ENCODE measurements at places on chromosomes 11 and 22.

DNA sequence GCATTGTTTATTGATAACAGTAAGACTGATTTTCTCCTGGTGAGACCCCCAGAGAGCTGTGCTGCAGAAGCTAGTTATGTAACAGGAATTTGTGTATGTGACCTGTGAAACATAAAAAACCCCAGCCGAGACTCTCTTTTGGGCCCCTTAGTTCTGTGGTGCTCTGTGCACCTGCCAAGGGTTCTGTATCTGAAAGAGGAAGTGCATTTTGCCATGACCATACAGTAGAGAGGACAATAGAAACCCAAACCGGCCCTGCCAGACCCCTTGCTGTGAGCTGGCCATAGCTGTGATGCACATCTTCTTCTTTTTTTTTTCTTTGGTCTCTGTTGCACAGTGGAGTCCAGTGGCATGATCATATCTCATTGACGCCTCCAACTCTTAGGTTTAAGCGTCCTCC lies 31.4 kb upstream of the APOL5 start:
- no peak overlapping the region for H3K27ac ChIP-seq
- H3K36me3 ChIP-seq: no peaks in the 10 kb centered on the region
- no peak for DNase-seq
- no peak overlapping the region for H3K4me3 ChIP-seq
- no peaks in the 10 kb centered on the region for H3K27me3 ChIP-seq

GRCh38 chr11:2517016-2517385 lies 72.2 kb downstream of the KCNQ1 start:
- DNase-seq: peak; percentile 9
- no peaks in the 10 kb centered on the region for H3K27me3 ChIP-seq
- no peaks in the 10 kb centered on the region for H3K4me1 ChIP-seq
- H3K27ac ChIP-seq: no peak overlapping the region

- H3K27me3 ChIP-seq: no peaks in the 10 kb centered on the region
- peak overlapping the region; percentile 85 for H3K27ac ChIP-seq
- no peak overlapping the region for H3K4me3 ChIP-seq
- H3K4me1 ChIP-seq: peaks cover 28% of the 10 kb centered on the region
- H3K36me3 ChIP-seq: peaks cover 14% of the 10 kb centered on the region
Measured at GRCh38 chr11:64885367-64886286, 7.2 kb upstream of the EHD1 start.

- H3K27me3 ChIP-seq: peaks cover 42% of the 10 kb centered on the region
- H3K4me1 ChIP-seq: no peaks in the 10 kb centered on the region
- H3K36me3 ChIP-seq: no peaks in the 10 kb centered on the region
Measured at GRCh38 chr22:17444204-17444504, 74.9 kb downstream of the CECR2 start.

DNA sequence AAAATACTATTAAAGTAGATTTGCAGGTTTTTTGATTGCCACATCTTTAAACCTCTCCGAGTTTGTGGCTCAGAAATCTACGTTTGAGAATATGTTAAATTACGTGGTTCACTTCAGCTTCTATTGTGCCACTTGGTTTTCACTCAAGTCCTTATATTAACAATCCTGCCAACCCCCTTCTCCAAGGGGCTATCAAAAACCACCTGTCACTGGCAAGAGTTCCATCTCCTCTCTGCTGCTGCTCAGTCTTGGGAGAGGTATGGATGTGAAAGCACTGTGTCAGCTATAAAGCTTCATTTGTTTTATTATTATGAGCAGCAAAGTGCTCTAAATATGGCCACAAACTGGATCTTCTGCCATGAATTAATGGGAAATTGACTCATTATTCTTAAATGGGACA lies 197.5 kb upstream of the NARS2 start:
- no peaks in the 10 kb centered on the region for H3K4me1 ChIP-seq
- H3K36me3 ChIP-seq: no peaks in the 10 kb centered on the region
- H3K27me3 ChIP-seq: peaks cover 29% of the 10 kb centered on the region
- no peak overlapping the region for H3K27ac ChIP-seq
- no peak for DNase-seq

- no peaks in the 10 kb centered on the region for H3K27me3 ChIP-seq
- H3K4me1 ChIP-seq: no peaks in the 10 kb centered on the region
- DNase-seq: no peak
- no peak overlapping the region for H3K27ac ChIP-seq
Measured at GRCh38 chr11:1150769-1151365, 6.9 kb upstream of the MUC5AC start.

- H3K4me3 ChIP-seq: no peak overlapping the region
- peaks cover 27% of the 10 kb centered on the region for H3K36me3 ChIP-seq
- H3K27ac ChIP-seq: no peak overlapping the region
- no peaks in the 10 kb centered on the region for H3K4me1 ChIP-seq
Measured at GRCh38 chr22:21970037-21970799, 12.4 kb downstream of the TOP3B start.

- H3K36me3 ChIP-seq: peaks cover 4% of the 10 kb centered on the region
- H3K4me1 ChIP-seq: no peaks in the 10 kb centered on the region
- no peak for DNase-seq
- H3K27ac ChIP-seq: no peak overlapping the region
- H3K4me3 ChIP-seq: no peak overlapping the region
Measured at GRCh38 chr11:126115816-126116331, 53.2 kb upstream of the CDON start.

DNA sequence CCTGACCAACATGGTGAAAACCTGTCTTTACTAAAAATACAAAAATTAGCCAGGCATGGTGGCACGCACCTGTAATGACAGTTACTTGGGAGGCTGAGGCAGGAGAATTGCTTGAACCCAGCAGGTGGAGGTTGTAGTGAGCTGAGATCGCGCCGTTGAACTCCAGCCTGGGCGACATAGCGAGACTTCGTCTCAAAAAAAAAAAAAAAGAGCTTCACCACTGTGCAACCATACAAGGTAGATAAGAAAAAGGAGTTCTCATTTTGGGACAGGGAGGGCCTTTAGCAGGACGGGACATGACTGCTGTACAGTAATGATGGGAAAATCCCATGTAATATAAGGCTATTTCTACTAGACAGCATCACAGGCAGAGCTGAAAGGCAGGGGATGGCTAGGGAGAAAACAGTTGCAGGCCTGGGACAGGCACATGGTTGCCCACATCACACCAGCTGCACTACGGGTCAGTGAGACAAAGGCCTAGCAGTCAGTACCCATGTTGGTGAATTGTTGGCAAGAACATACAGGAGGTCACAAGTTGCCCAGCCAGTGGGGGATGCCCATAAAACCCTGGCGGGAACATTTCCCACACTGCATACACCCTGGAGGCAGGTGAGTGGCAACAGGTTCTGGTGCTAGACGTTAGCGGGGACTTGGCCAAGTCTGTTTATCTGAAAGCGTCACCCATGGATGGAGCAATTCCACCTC lies 5.4 kb downstream of the TANGO2 start:
- H3K36me3 ChIP-seq: peaks cover 16% of the 10 kb centered on the region
- H3K4me3 ChIP-seq: no peak overlapping the region
- H3K4me1 ChIP-seq: peaks cover 56% of the 10 kb centered on the region
- no peak for DNase-seq

- peaks cover 10% of the 10 kb centered on the region for H3K27me3 ChIP-seq
- H3K4me3 ChIP-seq: no peak overlapping the region
- no peaks in the 10 kb centered on the region for H3K36me3 ChIP-seq
- DNase-seq: no peak
Measured at GRCh38 chr11:60477035-60477445, 15.5 kb upstream of the MS4A12 start.

DNA sequence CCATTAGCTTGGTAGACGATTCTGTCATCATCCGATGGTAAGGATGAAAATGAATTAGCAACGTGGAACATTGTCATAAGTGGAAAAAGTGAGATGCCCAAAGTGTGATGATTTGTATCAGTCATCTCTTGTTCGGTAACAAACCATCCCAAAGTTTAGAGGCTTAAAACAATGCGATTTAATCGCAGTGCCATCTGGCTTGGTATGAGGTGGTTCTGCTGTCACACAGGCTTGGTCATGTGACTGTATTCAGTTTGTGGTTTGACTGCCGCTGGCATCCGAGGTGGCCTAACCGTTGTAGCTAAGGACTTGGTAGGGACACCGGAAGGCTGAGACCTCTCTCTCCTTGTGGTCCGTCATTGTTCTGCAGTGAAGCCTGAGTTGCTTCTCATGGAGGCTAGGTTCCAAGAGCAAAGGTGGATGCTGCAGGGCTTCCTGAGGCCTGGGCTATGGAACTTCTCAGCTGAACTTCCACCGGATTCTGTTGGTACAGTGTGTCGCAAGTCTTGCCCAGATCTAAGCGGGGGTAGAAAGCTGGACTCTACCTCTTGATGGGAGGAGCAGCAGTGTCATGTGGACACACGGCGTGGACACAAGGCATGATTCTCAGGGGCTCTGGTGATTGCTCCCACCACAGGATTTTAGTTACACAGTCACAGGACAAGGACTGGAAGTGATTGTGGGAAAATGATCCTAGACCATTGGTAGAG lies 36.3 kb downstream of the BCR start:
- H3K36me3 ChIP-seq: peaks cover 20% of the 10 kb centered on the region
- DNase-seq: no peak
- peak overlapping the region; percentile 79 for H3K27ac ChIP-seq
- H3K4me1 ChIP-seq: peaks cover 97% of the 10 kb centered on the region

DNA sequence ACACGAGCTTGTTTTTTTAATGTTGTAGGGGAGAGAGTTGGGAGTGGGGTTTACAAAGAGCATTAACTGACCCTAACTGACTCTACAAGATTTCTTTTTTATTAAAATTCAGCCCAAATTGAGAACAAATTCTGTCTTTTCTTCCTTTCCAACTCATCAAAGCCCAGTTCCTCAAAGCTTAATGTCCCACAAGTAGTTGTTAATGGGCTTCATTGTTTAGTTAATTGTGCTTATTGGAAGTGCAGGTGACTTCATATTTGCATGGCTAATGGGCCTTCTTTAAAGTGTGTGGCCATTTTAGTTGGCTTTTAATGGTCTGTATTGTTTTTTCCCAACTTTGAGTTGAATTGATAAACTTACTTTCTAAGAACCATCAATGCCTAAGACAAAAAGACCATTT lies 39.8 kb downstream of the MPPED2 start:
- H3K27me3 ChIP-seq: no peaks in the 10 kb centered on the region
- no peak for DNase-seq
- H3K36me3 ChIP-seq: no peaks in the 10 kb centered on the region
- no peaks in the 10 kb centered on the region for H3K4me1 ChIP-seq

DNA sequence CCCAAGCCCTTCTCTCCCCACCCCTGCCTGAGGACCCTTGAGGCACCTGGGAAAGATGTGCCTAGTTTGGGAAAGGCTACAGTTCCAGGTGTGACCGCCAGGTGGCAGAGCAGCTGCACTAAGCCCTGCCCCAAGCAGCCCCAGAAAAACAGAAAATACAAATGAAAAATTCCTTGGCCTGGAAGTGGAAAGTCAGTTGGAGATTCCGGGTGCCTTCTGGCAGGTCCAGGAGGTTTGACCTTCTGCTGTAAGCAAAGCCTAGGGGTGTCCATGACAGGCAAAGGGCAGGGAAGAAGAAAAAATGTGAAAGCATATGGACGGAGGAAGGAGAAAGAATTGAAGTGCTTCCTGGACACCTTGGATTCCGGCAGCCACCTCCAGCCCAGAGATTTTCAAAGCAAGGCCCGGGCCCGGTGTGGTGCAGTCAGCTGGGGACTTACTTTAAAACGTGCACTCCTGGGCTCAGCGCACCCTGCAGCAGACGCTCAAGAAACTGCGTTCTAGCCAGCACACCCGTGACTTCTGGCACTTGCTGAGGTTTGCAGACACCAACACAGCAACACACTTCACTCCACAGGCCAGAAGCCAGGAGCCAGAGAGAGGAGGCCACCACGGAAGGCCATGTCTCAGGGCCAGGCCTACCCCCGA lies 37.3 kb upstream of the SLC22A12 start:
- H3K4me3 ChIP-seq: no peak overlapping the region
- DNase-seq: no peak
- H3K4me1 ChIP-seq: no peaks in the 10 kb centered on the region
- H3K36me3 ChIP-seq: peaks cover 6% of the 10 kb centered on the region

GRCh38 chr11:131533149-131533548 lies 162.7 kb downstream of the NTM start:
- no peaks in the 10 kb centered on the region for H3K36me3 ChIP-seq
- no peak overlapping the region for H3K4me3 ChIP-seq
- no peaks in the 10 kb centered on the region for H3K4me1 ChIP-seq
- no peaks in the 10 kb centered on the region for H3K27me3 ChIP-seq

DNA sequence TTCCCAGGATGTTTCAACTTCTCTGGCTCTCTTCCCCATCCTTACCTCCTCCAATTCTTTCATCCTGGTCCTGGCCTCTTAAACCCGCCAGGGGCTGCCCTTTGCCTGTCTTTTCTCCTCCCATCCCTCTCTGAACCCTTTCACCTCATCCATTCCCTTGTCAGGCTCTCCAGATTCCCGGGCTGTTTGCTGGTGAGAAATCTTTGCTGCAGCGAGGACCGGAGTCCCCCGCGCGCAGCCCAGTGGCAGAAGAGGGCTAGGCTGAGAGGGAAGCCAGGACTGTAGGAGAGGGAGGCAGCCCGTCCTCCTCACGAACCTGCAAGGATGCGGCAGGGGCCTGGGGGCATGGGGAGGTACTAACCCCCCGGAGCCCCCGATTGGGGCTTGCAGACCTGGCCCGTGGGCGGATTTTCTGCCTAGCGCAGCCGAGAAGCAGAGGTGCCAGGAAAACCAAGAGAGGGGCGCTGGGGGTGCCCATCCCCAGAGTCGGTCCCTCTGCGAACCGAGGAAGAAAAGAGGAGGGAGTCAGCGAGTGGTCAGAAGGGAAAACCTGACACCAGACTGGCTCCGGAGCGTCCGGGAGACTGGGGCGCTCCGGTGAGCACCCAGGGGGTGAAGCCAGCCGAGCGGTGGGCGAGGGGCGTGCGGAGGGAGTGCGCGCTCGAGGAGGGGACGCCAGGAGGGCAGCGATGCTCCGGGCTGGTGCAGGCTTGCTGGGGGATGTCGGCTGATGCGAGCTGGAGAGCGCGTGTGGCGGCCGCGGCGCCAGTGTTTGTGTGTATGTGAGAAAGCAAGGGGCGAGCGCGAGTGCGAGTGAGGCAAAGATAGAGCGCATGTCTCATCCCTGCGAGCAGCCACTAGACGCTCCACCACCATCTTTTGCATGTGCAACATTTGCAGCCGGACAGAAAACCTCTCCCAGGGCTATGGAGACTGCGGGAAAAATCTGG lies at the start of gene GRIA4:
Gene GRIA4 (plus strand): TSS at position 242 of the 950 bp plus-strand sequence. CDS start 925 bp downstream, outside the sequence.
- peak within 1 kb of the TSS; percentile 48 for H3K4me3 ChIP-seq
- H3K4me1 ChIP-seq: peaks cover 9% of the 10 kb centered on the region
- DNase-seq: no peak
- H3K27ac ChIP-seq: no peak within 1 kb of the TSS
- peaks cover 40% of the 10 kb centered on the region for H3K27me3 ChIP-seq
- no peaks in the 10 kb centered on the region for H3K36me3 ChIP-seq

- peak overlapping the region; percentile 8 for H3K4me3 ChIP-seq
- peaks cover 13% of the 10 kb centered on the region for H3K36me3 ChIP-seq
- H3K27ac ChIP-seq: peak overlapping the region; percentile 84
- peak; percentile 83 for DNase-seq
- no peaks in the 10 kb centered on the region for H3K27me3 ChIP-seq
Measured at GRCh38 chr22:45994491-45995404, 17.8 kb upstream of the WNT7B start.
